ENCODE measurements at places on chromosomes 16 and 17.

- DNase-seq: peak; percentile 86
These were observed 22.1 kb upstream of the PHF12 start for GRCh38 chr17:28973425-28973824.

- DNase-seq: no peak
These were observed 27.2 kb upstream of the CDC6 start for GRCh38 chr17:40260528-40260927.

GRCh38 chr17:3030096-3030495 lies 33.3 kb downstream of the OR1D5 start:
- DNase-seq: peak; percentile 76

GRCh38 chr17:30599428-30600059 lies 122.3 kb downstream of the GOSR1 start:
- no peak for DNase-seq

GRCh38 chr17:5236938-5237540 lies 2.4 kb upstream of the SCIMP start:
- DNase-seq: no peak

GRCh38 chr17:67845374-67845773 lies 20.1 kb downstream of the BPTF start:
- no peak for DNase-seq

DNA sequence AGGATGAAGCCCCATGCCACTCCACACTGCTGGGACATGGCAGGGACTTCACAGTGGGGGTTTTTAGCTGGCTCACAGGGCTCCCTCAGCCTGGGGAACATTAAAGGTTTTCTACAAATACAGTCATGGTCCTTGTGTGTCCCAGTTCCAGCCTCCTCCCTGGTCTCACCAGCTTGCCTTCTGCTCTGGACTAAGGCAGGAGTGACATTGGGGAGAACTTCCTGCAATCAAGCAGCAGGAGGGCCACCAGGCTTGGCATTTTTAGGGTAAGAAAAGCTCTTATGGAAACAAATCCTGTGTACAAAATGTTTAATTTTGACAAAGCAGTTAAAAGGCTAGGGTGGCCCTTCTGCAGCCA lies 1.9 kb downstream of the PARD6A start:
- no peak for DNase-seq

DNA sequence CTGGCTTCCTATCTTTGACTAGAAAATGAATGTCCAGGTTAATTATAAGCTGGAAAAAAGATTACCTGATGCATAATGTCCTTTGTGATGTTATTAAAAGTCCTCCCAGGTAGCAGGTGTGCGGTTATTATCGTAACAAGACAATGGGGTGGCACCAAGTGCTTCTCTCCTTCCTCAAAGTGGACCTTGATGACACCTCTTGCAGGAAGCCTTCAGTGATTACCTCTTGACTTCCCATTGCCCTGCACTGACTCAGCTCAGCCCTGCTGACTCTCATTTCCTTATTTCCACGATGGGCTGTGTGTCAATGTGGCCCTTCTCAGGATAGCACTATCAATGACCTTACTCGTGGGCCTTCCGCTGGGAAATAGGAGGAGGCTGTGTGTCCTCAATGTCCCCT lies 477.4 kb upstream of the CCL2 start:
- DNase-seq: no peak

GRCh38 chr17:42795465-42795864 lies 3.0 kb downstream of the COA3 start:
- DNase-seq: no peak

GRCh38 chr17:27892542-27892865 lies 661 bp downstream of the LYRM9 start:
- no peak for DNase-seq

DNA sequence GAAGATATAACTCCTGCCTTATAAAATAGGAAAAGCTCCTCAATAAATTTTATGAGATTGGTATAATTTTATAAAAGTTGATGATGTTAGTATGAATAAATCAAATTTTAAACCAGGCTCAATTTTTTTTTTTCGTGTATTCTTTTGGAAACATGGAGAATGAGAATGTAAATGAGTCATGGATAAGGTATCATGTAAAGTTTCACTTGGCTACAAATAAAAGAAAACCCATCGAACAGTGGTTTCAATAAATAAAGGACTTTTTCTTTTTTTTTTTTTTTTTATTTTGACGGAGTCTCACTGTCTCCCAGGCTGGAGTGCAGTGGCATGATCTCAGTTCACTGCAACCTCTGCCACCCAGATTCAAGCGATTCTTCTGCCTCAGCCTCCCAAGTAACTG lies 67.3 kb downstream of the PHKB start:
- DNase-seq: peak; percentile 23

GRCh38 chr16:47970291-47970931 lies 185.4 kb downstream of the ABCC12 start:
- peak; percentile 57 for DNase-seq

- DNase-seq: no peak
These were observed 59.1 kb downstream of the C17orf67 start for GRCh38 chr17:56774650-56775049.

- no peak for DNase-seq
These were observed 2.9 kb upstream of the CPNE7 start for GRCh38 chr16:89572485-89573205.

DNA sequence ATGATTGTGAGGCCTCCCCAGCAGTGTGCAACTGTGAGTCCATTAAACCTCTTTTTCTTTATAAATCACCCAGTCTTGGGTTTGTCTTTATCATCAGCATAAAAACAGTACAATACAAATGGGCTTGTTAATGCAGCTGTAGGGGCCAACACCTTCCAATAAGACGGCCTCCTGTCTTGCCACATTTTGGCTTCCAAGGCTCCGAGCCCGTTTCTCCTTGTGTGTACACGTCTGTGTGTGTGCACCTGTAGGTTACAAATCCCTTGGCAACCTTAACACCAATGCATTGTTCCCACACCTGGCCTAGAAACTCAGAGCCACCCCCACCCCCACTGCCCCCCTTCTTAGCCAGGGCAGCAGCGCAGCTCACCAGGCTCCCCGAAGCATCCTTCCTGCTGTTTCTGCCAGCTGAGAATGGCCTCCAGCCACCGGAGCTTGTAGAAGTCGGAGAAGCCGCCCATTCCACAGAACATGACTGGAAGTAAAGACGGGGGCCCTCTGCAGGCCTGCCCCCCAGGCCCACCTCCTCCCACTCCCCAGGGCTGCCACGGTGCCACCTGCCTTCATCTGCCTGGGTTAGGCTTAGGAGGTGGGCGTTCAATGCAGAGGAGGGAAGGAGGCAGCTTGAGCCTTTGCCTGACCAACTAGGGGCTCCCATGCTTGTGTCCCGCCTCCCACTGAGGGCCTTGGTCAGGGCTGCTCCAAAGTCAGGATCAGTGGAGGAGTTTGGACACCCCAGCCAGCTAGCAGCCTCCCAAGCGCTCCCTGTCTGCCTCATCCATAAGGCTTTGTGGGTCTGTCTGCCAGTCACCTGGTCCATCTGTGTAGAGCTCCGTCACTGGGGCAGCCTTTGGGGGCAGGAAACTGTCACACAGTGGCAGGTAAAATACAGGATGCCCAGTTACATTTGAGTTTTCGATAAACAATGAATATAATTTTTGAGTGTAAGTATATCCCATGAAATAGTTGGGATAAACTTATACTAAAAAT lies 10.6 kb downstream of the C16orf89 start:
- no peak for DNase-seq

GRCh38 chr17:37672548-37673078 lies 29.4 kb upstream of the DDX52 start:
- DNase-seq: peak; percentile 16

DNA sequence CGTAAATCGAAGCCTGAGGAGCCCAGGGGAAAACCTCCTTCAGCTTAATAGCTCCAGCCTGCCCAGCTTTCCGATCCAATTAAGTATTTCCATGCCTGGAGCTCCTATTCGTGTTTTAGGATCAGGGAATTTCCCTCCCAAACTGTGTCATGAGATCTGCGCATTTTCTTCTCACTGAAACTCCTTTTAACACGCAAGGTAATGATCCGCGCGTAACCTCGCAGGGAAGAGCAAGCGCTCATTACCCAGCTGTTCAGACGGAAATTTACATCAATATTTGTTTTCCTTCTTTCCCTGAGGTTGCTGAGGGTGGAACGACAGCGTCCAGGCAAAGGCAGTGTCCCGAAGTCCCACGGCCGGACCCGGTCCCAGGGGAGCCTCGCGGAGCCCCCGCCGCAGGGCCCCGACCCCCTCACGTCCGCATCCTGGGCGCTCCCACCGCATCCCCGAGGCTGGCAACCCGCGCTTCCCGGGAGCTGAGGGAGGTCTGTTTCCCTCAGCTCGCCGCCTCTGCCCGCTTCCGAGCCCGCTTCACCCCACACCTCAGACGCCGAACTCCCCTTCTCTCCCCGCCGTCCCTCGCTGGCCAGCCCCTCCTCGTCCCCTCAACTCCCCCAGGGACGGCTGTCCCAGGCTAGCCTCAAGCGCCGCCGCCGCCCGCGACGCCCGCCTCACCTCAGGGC lies 415 bp downstream of the ABCA5 start:
- DNase-seq: peak; percentile 14

- DNase-seq: no peak
These were observed 182.6 kb downstream of the NTN1 start for GRCh38 chr17:9203771-9204425.

- DNase-seq: no peak
These were observed 20.1 kb upstream of the HAPSTR1 start for GRCh38 chr16:9071377-9071776.

- DNase-seq: peak; percentile 83
These were observed 9.3 kb upstream of the SLC16A5 start for GRCh38 chr17:75078284-75079022.

All from fibroblast of upper back skin (primary cell).